HT1080 (cell line): ENCODE measurements at places on chromosomes 11 and 22.
A peak's percentile ranks its signal among the peaks of the same experiment; 100 is the strongest.

- DNase-seq = no peak
Measured at GRCh38 chr22:35540595-35541253, at the start of gene RASD2. RASD2 (plus strand) TSS chr22:35540831; CDS start chr22:35546810, 5,979 bp downstream.

- DNase-seq = no peak
Measured at GRCh38 chr11:47538741-47539565, 14.0 kb downstream of the CELF1 start.

GRCh38 chr11:131658952-131659351 is 288.5 kb downstream of the NTM start:
- DNase-seq = peak; percentile 20

DNA sequence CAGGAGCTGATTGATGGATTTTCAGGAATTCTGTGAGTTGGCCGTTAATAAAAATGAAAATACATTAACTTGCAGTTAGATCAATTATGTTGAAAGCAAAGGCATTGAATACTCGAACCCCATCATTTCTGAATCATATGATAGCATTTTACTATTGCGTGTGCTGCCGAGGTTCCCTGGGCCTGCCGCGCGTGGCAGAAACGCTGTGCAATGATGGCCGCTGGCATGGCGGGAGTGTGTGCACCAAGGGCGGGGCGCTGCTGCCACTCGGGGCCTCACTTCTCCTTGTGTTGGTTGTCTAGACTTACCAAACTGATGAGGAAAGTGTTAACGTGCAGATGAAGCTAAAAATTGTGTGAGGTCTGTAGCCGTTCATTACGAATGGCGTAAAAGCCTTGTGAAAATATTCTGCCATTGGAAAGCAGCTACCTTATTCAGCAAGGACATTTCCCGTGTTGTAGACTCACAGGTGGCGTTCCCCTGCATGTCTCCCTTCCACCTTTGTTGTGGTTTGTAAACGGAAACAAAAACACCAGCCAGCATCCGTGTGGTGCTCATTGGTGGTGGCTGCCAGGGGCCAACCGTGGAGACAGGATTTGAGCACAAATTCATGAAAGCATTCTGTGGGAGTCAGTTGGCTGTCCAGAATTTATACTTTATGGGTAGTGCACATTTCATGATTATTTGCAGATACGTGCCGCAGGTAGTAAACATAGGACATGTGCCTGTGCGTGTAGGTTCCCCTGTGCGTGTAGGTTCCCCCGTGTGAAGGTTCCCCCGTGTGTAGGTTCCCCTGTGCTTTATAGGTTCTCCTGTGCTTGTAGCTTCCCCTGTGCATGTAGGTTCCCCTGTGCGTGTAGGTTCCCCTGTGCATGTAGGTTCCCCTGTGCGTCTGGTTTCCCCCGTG is 5.9 kb upstream of the GRAMD4 start:
- no peak for DNase-seq

GRCh38 chr11:58965246-58965985 is 26.1 kb downstream of the GLYATL1 start:
- peak; percentile 24 for DNase-seq

GRCh38 chr22:28815111-28815510 is 14.7 kb upstream of the XBP1 start:
- DNase-seq = no peak

DNA sequence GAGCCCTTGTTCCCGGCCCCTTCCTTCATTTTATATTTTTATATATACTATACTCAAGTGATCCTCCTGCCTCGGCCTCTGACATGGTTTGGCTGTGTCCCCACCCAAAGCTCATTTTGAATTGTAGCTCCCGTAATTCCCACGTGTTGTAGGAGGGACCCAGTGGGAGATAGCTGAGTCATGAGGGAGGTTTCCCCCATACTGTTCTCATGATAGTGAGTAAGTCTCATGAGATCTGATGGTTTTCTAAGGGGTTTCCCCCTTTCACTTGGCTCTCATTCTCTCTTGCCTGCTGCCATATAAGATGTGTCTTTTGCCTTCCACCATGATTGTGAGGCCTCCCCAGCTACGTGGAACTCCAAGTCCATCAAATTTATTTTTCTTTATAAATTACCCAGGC is 7.2 kb upstream of the ZNF280A start:
- peak; percentile 36 for DNase-seq
